ENCODE measurements at places on chromosomes 16 and 17.

DNA sequence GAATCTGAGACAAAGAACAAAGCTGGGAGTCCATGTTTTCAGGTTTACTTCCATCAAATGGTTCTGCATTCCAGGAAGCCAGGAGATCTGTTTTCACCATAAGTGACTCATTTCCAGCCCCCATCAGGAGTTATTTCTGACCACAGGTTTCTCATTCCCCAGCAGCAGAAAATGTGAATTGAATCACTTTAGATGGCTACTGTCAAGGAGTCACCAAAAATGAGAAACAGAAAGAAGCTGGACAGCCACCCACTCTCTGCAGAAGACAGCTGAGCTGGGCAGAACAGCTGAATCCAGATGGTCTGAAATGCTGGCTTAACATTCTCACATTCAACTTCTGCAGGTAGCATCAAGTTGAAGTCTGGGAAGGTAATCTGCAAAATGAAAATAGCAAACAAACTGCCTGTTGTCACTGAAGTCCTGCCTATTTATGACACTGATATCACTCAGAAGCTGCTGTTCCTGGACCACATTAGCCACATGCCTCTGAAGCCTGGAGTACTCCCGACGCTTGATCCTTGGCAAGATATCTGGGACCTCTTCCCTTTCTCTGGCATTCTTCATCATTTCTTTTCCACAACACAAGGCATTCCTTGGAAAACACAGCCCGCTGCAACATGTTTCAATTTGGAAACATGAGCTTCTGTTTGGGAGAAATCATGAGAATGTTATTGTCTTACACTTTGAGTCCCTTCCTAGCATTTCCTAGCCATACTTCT lies 15.3 kb downstream of the CCL11 start:
- DNase-seq, result no peak

GRCh38 chr16:22091721-22092120 lies 620 bp upstream of the VWA3A start:
- DNase-seq, result no peak

GRCh38 chr17:46894476-46895151 lies 28.3 kb upstream of the GOSR2 start:
- no peak for DNase-seq

DNA sequence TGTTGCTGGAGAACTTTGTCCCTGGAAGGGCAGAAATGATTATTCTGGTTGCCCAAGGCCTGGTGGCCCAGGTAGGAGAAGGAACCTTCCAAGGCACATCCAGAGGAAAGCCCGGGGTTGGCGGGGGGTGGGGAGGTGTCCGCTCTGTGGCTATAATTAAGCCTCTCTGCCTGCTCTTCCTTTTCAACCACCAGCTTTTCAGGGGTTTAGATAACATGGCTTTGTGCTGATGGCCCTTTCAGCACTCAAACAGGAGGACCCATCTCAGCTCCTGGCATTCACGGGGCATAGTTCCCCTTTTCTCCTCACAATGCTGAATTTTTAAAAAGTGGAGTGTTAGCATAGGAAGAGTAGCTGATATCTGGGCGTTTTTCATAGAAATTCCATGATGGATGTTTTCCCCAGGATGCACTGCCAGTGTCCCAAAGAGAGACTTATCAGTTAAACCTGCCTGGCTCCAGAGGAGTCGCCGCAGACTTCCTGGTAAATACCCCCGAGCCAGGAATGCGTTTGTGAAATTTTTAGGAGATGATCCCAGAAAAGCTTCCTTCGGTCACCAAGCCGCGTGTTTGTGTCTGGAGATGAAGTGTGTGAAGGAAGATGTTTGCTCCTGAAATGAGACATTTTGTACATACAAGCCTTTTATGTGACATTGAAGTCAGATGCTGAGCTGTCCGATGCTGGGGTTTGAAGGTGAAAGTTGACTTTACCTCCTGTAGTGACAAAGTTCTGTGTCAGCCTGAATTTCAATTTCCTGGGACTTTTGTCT lies 188.5 kb downstream of the MSI2 start:
- no peak for DNase-seq

GRCh38 chr17:78746263-78746948 lies 35.7 kb downstream of the CYTH1 start:
- no peak for DNase-seq

DNA sequence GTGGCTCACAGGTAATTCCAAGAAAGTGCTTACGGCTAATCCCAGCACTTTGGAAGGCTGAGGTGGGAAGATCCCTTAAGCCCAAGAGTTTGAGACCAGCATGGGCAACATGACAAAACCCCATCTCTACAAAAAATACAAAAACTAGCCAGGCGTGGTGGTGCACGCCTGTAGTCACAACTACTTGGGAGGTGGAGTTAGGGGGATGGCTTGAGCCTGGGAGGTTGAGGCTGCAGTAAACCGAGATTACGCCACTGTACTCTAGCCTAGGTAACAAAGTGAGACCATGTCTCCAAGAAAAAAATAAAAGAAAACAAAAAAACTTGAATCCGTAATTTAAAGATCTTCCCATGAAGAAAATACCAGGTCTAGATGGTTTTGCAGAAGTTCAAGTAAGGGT lies 5.0 kb downstream of the ICAM2 start:
- DNase-seq, result no peak

- no peak for DNase-seq
Measured at GRCh38 chr17:40529991-40530390, 28.6 kb upstream of the TNS4 start.

- no peak for DNase-seq
Measured at GRCh38 chr16:71537643-71538042, 11.4 kb downstream of the CHST4 start.
